Activated CD8-positive, alpha-beta memory T cell treated with anti-CD3 and anti-CD28 coated beads for 1 hour (primary cell): ENCODE measurements at places on chromosomes 2 and 18.

DNA sequence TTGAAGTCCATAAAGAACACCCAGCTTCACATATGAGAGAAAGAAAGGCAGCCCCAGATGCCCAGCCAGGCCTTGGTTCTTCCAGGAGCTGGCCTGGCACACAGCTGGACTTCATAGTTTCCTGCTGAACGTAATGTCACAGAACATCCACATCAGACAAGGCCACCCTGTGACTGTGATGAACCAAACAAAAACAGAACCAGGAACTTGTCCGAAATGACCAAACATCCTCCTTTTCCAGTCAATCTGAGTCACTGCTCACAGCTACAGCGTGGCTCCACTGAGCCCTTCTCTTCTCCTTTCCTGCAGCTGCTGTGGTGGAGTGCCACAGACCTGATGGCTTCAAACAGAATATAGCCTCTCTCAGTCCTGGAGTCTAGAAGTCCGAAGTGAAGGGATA, 45.4 kb upstream of the PAPOLG start:
- no peak for DNase-seq

- DNase-seq: no peak
These were observed 122.8 kb upstream of the MSH6 start for GRCh38 chr2:47660168-47660567.

DNA sequence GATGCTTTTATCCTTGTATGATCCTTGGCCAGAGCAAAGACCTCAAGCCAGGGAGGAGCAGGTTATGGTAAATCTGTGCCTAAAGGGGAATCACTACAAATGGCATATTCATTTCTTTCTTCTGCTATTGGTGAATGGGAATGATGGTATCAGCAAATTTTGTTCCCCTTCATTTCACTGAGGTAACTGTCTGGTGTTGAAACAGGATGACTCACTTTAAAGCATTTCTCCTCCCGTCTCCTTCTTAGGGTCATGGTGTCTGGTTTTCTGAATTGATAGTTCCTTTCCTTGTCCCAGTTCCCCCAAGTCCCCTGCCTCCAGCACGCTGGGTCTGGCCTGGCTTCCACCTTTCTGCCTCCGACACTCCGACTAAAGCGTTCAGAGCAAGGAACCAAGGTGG, 109.2 kb downstream of the MREG start:
- no peak for DNase-seq

DNA sequence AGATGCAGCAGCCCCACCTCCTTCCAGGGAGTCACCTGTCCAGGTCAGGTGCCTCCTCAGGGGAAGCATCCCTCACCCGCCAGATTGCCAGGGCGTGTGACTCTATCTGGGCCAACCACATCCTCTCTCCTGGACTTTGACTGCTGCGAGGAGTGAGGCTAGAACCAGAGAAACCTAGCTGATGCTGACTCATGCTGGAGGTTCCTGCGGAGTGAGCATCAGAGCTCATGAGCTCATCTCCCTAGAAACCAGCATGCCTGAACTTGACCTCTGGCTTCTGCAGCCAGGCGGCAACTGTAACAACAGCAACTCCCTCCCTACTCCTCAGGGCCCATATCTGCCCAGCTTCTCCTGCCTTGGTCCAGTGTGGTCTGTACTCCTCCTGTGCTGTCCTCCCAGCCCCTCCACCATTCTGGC, 28.3 kb upstream of the NT5DC4 start:
- DNase-seq: no peak

DNA sequence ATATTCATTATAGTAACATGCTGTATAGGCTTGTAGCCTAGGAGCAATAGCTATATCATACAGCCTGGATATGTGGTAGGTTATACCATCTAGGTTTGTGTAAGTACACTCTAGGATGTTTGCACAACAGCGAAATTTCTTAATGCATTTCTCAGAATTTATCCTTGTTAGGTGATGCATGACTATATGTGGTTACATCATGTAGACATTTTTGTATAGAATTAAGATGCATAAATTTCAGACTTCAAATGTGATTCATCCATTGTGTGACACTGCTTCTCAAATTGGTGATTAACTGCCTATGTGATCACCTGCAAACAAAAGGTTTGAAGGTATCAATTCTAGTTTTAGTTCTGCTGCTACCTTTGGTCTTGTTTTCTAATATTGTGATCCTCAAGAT, 1787.0 kb upstream of the PIK3C3 start:
- DNase-seq: no peak

GRCh38 chr2:96396602-96397001, 61.0 kb downstream of the NCAPH start:
- no peak for DNase-seq

GRCh38 chr2:37318401-37318800, 6.2 kb downstream of the PRKD3 start:
- DNase-seq: no peak

- DNase-seq: no peak
These were observed 90.0 kb upstream of the OTOS start for GRCh38 chr2:240230291-240230931.

GRCh38 chr2:202944408-202944807, 32.3 kb downstream of the CARF start:
- no peak for DNase-seq

DNA sequence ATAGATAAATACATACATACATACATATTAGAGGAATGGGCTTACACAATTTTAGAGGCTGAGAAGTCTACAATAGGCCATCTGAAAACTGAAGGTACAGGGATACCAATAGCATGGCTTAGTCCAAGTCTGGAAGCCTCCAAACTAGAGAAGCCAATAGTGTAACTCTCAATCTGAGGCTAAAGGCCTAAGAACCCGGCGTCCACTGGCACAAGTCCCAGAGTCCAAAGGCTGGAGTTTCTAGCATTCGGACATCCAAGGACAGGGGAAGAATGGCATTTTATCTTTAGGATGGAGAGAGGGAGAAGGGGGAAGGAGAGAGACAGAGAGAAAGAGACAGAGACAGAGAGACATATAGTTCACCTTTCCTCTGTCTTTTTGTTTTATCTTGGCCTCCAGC, 63.7 kb upstream of the SYT4 start:
- DNase-seq: no peak

DNA sequence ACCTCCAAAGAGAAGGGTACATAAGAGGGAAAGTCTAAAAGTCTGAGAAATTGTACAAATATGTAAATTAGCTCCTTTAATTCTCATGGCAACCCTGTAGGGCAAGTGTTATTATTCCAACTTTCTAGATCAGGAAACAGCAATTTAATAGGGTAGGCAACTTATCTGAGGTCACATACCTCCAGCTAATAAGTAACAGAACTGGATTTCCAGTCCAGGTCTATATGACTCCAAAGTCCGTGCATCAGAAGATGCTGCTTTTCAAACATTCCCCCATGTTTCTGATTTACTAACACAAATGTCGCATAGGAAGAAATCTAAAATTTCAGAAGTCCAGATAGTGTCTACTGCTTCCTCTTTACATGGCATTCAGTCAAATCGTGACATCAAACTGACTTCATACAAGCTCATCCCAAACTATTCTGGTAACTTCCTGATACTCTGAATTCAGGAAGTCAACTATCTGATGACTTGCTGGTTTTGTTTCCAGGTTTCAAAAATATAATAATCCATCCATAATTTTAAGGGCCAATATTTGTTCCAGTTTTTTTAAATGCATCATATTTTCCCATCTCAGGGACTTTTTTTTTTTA, 419.3 kb upstream of the ACVR2A start:
- no peak for DNase-seq

- DNase-seq: no peak
These were observed 82.9 kb downstream of the NUP35 start for GRCh38 chr2:183207110-183207509.

DNA sequence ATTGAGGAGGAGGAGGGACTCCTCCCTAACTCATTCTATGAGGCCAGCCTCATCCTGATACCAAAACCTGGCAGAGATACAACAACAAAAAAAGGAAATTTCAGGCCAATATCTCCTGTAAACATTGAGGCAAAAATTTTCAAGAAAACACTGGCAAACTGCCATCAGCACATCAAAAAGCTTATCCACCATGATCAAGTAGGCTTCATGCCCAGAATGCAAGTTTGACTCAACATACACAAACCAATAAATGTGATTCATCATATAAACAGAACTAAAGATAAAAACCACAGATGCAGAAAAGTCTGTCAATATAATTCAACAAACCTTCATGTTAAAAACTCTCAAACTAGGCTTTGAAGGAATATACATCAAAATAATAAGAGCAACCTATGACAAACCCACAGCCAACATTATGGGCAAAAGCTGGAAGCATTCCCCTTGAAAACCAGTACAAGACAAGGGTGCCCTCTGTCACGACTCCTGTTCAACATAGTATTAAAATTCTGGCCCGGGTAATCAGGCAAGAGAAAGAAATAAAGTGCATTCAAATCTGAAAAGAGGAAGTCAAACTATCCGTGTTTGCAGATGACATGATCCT, 1014.3 kb downstream of the CBLN2 start:
- DNase-seq: no peak

DNA sequence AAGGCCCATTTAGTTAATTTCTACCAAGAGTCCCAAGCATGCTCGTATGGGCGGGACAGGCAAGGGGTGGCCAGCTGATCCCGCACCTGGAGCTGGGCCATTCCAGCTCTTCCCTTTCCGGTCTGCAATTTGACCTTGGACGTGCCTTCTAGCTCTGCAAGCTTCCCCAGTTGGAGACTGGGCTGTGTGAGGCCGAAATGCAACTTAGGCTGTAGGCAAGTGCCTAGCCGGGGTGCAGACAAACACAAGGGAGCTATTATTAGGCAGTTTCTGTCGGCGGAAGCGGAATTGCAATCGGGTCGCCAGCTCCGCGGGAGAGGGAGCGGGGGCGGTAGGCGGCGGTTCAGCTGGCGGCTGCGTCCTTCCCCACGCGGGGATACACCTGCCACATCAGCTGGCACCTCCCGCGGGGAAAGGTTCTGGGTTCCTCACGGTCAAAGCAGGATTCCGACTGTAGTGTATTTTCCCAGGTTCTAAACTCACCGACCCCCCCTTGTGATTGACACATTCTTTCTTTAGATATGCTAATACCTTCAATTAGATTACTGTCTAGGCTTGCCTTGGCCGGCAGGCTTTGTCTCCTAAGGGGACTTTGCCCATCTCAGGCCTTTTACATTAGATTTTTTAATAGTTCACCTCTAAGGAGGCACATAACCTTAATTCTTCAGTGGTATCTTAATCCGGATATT, 17.1 kb upstream of the ZNF532 start:
- no peak for DNase-seq

DNA sequence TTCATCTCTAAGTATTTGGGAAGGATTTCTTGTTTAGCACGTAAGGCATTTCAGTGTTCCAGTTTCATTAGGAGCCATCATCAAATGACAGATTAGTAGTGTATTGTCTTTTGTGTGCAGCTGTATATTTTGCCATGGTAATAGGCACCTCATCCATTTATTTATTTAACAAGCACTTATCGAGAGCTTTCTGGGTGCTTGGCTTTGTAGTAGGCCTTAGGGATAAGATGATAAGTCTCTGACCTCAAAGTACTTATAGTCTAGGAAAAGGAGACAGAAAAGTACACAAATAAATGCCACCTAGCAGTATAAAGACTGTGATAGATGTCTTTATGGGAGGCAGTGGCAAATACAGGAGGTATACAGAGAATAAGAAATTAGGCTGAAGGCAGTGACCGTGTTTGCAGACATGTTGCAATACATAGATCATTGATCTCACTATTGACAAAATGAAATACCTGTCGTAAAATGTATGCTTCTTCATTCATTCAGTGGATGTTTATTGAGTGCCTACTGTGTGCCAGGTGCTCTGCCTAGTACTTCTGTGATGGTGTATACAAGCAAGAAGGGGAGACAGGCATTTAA, 265.9 kb downstream of the SETBP1 start:
- DNase-seq: no peak

DNA sequence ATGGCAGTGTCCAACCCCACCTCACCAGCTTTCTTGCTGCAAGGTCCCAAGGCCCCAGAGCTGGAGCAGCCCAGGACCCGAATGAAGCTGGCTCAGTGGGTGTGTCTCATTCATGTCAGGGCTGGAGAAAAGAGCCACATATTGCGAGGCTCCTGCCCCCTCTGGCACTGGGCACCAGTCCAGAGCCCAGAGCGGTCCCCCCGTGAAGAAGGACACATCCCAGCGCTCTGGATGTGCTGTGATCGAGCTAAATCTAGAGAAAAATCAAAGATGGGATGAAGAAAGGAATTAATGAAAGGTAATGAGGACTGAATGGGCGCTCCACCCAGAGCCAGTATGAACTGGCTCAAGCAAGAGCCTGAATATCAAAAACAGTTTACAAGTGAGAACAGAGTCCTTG, 13.3 kb upstream of the MPV17 start:
- no peak for DNase-seq
